ENCODE measurements at places on chromosomes 3 and 15.

GRCh38 chr15:68734881-68735280 lies 85.8 kb downstream of the ANP32A start:
- no peak for DNase-seq

- no peak for DNase-seq
Measured at GRCh38 chr3:44248152-44248551, 6.5 kb downstream of the TOPAZ1 start.

- no peak for DNase-seq
Measured at GRCh38 chr3:126026277-126026751, 57.3 kb downstream of the ROPN1B start.

DNA sequence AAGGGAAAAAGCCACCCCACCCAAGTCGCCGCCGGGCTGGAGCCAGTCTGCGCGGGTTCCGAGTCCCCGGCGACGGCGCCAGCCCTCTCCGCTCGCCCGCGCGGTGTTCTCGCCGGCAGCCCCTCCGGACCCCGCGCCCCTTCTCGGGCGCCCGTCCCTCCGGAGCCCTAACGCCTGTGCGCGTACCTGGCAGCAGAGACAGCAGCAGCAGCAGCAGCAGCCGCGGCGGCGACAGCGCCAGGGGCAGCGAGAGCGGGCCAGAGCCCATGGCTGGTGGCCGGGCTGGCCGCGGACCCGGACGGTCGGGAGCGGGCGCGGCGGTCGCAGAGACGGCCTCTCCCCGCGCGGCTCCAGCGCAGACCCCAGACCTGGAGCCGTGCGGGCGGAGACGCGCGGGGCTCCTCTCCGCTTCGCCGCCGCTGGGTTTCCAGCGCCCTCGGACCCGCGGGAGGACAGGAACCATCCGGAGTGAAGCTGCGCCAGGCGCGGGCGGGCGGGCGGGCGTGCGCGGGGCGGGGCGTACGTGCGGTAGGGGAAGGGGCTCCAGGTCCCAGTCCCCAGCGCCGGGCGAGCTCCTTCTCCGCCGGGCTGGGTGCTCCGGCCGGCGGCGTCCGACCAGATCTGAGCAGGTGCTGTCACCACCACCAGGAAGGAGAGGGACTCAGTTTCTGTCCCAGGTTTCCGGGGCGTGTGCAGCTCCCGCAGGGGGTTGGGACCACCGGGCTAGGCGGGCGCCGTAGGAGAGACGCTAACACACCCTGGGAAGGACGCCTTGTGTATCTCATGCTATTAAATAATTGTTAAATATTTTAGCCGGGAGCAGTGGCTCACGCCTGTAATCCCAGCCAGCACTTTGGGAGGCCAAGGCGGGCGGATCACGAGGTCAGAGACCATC lies at the start of gene CHRNA3:
Gene CHRNA3, minus strand, starts transcription at position 470 of the 895 bp plus-strand sequence. Its CDS starts 202 bp downstream, at position 268.
- DNase-seq: no peak

- no peak for DNase-seq
Measured at GRCh38 chr3:53163444-53164387, 2.7 kb downstream of the PRKCD start.

DNA sequence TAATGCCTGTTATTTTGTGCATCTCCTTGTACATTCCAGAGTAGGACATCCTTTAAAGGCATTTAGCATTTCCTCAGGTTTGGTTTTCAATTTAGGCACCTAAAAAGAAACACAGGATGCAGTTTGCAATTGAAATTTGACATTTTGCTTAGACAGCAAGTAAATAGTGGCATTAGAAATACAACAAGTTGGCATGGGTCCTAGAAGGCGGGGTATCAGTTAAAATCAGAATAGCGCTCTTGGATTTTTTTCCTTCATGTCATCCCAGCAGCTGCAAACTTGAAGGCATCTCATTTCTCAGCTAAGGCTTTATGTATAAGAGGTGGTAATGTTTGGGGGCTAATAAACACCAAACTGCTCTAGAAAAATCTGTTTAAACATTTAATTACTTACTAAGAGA lies 47.5 kb upstream of the SKOR1 start:
- DNase-seq: no peak

DNA sequence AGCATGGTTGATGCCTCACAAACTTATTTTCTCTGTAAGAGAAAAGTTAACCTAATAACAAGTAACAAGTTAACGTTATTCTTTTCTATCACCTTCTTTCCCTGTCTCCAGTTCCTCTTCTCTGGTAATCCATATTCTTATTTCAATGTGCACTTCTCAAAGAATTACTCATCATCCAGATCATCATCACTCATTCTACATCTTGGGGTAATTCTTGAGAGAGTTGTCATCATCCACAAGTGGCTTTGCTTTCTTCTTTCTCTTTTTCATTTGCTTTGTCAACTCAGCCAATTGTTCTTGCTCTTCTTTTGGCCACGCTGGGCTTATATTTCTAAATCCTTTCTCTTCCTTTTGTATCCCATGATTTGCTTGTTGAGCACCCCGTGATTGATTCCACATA lies 20.8 kb upstream of the RNF111 start:
- no peak for DNase-seq

- DNase-seq: no peak
Measured at GRCh38 chr3:177348974-177349373, 151.7 kb upstream of the TBL1XR1 start.

GRCh38 chr3:10655105-10655504 lies 149.7 kb upstream of the ATP2B2 start:
- DNase-seq: no peak

DNA sequence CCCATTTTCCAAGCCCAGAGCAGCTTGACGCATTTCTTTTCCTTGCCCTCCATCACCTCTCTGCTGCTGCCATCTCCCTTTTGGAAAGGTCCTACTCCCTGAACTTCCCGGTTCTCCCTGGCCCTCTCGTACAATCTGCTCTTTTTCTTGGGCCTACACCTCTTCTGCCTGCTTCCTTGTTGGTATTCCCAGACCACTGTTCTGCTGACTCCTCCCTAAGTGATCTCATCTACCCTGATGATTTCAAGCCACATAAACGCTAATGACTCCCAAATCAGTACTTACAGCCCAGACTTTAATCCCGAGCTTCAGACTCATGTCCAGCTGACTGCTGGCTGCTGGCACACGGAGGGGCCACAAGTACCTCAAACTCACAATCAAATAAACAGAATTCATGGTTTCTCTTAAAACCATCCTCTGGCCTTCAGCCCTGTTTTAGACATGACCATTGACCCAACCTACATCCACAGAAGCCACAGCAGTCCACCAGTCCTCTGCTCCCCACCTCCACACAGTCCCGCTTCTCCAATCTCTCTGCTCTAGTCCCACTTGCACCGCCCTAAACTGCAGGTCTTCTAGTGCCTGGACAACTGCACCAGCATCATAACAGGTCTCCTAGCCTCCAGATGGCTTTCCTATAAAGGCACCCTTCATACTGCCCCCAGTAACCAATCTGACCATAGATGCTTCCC lies 57.6 kb downstream of the AAGAB start:
- no peak for DNase-seq

DNA sequence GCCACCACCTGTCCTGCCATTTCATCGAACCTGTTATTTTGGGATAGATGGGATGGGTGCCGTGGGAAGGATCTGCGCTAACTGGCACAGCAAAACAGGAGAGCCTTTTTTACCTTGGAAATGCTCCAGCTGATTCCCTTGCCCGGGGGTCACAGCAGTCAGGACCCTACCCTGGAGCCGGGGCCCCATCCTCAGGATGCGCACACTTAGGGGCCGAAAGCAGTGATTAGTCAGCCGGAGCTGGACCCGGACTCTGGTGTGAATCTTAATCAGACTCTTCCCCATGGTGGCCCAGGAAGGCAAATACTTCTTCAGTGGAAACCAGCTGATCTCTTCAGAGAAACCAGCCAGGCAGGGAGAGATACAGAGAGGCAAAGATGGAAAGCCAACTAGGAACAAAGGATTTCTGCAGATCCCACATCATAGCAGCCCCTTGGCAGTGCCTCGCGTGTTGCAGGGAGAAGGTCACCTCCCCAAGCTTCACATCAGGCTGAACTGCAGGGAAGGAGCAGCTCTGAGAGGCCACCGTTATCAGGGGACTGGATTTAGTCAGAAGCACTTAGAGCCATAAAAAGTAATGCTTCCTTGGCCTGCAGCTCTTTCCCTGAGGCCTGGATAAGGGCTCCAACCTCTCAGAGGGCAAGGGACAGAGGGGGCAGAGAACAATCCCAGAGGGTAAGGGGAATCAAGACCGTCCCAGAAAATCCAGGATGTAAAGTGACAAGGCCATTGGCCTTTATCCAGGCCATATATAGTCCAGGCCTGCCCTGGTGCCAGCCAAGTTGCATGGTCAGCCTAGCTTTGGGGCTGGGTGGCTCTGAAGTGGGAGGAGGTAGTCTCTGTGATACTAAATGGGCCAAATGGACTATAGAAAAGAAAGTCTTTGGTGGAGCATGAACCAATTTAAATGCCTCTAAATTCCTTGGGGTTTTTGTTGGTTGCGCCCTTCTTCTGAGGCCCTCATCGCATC lies 52.9 kb downstream of the WDR76 start:
- no peak for DNase-seq

GRCh38 chr15:101437209-101437608 lies 52.3 kb downstream of the PCSK6 start:
- no peak for DNase-seq

GRCh38 chr3:68963891-68964290 lies 31.5 kb upstream of the TAFA4 start:
- DNase-seq: no peak

DNA sequence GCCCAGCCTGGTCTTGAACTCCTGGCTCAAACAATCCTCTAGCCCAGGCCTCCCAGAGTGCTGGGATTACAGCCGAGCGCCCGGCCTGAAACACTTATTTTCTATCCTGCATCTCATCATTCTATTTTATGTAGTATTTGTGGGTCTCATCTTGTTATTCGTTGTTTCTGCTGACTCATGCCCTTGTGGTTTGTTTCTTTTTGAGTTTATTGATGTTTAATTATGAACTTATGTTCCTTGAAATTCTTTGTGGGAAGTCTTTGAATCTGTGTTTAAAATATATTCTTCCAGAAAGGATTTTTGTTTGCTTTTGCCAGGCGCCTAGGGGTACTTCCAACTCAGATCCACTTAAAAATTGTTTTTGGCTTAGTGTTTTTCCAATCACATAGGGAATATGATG lies 78.3 kb upstream of the C15orf39 start:
- no peak for DNase-seq

DNA sequence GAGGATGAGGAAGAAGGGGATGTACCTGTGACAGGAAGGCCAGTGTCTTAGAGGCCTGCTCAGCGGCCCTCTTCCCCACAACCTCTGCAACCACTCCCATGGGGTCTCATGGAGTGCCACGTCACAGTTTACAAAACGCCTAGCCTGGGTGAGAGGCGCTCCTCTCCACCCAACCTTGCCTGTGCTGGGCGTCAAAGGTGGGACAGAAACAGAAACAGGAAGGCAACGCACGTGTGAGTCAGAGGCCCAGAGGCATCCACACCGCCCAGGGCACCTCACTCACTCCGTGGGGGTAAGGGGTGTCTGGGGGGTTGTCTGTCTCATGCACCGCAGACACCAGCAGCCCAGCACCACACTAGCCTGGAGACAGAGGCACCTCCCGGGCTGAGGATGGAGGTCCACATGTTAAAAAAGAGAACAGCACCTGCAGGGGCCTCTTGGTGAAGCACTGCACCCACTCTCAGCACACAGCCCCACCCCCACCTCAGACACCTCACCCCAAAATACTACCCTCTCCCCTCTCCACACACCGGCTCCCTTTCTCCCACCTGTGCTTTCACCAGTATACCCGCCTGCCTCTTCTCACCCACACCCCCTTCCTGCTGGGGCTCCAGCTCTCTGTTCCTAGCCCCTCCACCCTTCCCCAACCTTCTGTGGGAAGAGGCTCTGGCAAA lies 4.7 kb upstream of the CALML4 start:
- DNase-seq: no peak

DNA sequence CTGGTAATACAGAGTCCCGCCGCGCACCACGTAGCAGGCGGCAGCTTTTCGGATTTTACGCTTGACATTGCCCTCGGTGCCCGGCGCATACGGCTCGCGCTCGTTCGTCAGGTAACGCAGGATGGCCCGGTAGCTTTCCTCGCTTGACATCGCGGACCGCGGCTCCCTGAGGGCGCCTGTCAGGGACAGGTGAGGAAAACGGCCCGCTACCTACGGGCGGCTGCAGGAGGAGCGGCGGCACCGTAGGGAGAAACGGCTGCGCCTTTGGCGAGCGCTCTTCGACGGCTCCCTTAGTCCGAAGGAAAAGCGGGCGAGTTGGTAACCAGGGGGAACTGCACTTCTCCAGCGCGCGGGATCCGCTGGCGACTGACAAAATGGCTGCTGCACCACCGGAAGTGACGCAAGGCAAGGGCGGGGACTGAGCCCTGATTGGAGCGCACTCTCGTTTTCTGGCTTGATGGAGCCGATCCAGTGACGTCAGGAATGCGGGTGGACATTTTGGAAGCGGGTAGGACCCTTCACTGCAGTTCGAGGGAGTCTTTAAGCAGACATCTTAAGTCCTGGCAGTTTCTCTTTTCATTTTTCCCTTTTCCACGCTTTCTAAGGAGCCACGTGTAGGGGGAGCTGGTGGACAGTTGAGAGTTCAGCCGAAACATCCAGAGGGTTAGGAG lies at the start of gene ZBTB11:
Gene ZBTB11, minus strand, starts transcription at position 368 of the 671 bp plus-strand sequence. Its CDS starts 218 bp downstream, at position 150.
- DNase-seq: peak; percentile 68

DNA sequence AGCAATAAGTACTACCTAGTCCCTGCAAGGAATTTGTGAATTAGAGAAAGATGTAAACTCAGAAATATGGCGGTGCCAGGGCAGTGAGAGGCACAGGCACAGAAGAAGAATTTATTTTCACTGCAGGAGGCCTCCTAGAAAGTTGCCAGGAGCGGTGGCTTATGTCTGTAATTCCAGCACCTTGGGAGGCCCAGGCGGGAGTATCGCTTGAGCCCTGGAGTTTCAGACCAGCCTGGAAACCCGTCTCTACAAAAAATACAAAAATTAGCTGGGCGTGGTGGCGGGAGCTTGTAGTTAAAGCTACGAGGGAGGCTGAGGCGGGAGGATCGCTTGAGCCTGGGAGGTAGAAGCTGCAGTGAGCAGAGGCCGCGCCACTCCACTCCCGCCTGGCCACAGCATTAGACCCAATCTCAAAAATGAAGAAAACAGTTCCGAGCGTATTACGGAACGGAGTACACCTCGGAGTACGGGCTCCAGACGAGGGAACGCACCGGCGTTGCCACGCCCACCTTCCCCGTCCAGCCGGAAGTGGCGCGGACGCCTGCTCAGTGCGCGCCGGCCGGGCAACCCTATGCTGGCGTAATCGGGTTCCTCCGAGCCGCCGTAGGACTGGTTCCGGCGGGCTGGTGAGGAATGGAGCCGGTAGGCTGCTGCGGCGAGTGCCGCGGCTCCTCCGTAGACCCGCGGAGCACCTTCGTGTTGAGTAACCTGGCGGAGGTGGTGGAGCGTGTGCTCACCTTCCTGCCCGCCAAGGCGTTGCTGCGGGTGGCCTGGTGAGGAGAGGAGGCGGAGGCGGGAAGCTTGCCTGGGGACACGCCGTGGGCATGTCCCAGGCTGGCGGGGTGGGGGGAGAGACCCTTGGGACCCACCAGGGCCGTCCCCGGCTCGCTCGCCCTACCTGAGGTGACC lies at the start of gene FBXO22:
Gene FBXO22, plus strand, starts transcription at position 548 of the 909 bp plus-strand sequence. Its CDS starts 86 bp downstream, at position 634.
- DNase-seq: peak; percentile 16

DNA sequence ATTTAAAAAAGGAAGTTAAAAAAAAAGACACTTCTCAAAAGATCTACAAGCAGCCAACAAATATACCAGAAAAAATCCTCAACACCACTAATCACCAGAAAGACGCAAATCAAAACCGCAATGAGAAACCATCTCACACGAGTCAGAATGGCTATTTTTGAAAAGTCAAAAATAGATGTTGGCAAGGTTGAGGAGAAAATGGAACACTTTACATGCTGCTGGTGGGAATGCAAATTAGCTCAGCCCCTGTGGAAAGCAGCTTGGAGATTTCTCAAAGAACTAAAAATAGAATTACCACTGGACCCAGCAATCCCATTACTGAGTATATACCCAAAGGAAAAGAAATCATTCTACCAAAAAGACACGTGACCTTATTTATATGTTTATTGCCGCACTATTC lies 574.7 kb upstream of the ADAMTS9 start:
- DNase-seq: no peak
